NCI-H526 treated with DMSO at 0.1 percent for 48 hours (cell line): ENCODE measurements at places on chromosomes 4 and X.
A peak's percentile ranks its signal among the peaks of the same experiment; 100 is the strongest.

- DNase-seq: no peak
These were observed 36.3 kb downstream of the RTL3 start for GRCh38 chrX:78622831-78623230.

GRCh38 chr4:140082391-140082755 lies 71.6 kb downstream of the MAML3 start:
- no peak for DNase-seq

- no peak for DNase-seq
These were observed 33.5 kb upstream of the ITM2A start for GRCh38 chrX:79400623-79401022.

DNA sequence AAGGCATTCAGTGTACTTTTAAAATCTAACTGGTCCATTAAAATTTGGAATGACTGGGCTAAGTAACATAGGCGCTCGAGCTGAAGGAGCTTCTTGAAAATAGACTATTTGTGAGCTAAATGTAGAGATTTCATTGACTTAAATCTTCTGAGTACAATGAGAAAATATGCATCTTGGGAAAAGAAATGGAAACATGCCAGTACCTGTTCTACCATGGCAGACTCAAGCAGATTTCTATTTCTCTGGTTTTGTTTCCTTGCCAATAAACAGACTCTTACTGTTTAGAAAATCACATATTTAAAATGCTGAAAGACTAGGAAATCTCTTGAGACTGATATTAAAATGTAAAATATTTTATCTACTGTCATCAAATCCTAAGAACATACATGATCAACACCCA lies 678.1 kb downstream of the FAT4 start:
- no peak for DNase-seq

- peak; percentile 3 for DNase-seq
These were observed 47.3 kb upstream of the TLR3 start for GRCh38 chr4:186021461-186022167.

DNA sequence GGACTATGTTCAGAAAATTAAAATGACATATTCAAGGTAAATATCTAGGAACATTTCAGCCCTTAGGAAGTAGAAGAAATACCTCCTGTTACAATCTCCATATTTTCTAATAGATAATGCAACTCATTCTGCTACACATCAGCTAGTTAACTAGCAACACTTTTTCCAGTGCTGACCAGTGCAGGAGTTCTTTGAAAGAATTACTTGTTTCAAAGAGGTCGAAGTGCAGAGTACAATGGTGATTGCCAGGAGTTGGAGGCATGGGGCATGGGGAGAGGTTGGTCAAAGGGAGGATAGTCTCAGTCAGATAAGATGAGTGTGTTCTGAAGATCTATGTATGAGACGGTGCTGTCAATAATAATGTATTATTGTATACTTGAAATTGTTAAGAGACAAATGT lies 53.1 kb downstream of the MTNR1A start:
- DNase-seq: no peak

GRCh38 chr4:24040811-24041210 lies 151.0 kb upstream of the PPARGC1A start:
- DNase-seq: no peak

DNA sequence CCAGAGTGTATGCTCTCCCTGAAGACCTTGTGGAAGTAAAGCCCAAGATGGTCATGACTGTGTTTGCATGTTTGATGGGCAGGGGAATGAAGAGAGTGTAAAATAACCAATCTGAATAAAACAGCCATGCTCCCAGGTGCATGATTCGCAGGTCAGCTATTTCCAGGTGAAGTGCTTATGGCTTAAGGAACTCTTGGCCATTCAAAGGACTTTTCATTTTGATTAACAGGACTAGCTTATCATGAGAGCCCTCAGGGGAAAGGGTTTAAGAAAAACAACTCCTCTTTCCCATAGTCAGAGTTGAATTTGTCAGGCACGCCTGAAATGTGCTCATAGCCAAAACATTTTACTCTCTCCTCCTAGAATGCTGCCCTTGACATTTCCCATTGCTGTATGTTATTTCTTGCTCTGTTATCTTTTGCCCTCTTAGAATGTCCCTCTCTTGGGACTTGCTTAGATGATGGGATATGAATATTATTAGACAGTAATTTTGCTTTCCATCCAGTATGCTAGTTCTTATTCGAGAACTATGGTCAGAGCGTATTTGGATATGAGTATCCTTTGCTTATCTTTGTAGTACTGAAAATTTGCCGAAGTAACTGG lies 88.6 kb downstream of the PLS3 start:
- DNase-seq: no peak
